ENCODE measurements at places on chromosomes 3 and 15.

DNA sequence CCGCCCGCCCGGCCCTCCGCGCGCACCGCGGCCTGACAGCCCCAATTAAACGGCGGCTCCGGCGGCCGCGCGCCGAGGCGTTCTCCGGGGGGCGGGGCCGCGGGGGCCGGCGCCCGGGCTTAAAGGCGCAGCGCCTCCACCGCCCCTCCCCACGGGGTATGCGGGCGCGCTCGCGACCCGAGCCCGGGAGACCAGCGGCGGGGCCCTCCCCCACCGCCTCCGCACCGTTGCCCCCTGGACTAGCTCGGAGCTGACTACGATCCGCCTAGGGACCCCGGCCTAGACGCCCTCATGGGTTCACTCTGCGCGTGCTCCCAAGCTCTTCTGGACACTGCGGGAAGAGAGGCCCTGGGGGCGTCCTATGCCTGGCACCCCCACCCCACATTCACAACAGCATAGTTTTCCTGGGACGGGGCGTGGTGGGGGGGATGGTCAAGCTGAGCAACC lies at the start of gene DUSP7:
DUSP7 (minus strand) TSS at position 51 of the 447 bp plus-strand sequence. CDS start 205 bp downstream, outside the sequence.
- peak; percentile 97 for DNase-seq
- no peaks in the 10 kb centered on the region for H3K27me3 ChIP-seq
- peak within 1 kb of the TSS; percentile 77 for H3K27ac ChIP-seq
- peaks cover 23% of the 10 kb centered on the region for H3K36me3 ChIP-seq
- peak within 1 kb of the TSS; percentile 94 for H3K4me3 ChIP-seq

GRCh38 chr3:170790647-170791046 lies 79.3 kb downstream of the RPL22L1 start:
- no peak for DNase-seq
- no peak overlapping the region for H3K4me3 ChIP-seq
- no peaks in the 10 kb centered on the region for H3K36me3 ChIP-seq

DNA sequence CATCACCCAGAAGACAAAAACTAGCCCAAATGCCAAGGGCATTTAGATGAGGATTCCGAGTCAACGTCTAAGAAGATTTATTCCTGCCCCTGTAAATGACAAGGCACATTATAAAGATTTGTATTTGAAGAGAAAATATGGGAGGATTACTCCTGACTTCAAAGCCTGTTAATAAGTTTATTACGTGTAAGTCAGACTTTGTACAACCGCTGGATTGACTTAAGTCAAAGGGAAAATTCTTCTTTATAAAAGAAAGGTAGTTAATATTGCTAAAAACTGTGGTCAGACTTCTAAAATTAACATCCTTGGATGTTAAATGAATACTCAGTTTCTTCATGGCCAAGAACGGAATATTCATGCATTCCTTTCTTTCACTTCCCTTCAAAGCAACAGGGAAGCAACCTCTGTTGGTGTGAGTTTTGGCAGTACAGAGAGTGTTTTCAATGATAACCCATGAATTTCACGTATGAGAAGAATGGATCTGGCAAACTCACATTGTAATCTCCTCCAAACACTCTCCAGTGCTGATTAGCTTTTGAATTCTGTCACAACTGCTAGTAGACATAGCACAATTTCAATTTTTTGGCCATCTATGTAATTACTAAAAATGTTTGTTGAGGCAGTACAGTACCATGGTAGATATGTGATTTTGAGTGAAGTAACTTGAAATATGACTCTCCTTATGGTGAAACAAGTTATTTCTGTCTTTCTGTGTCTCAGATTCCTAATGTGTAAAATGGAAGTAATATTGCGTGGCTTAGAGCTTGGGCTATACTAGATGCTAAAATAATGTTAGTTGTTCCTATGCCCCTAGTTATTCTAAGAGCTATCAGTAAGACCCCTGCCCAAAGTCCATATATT lies 62.0 kb downstream of the PLD1 start:
- peaks cover 10% of the 10 kb centered on the region for H3K4me1 ChIP-seq
- no peak overlapping the region for H3K27ac ChIP-seq
- H3K4me3 ChIP-seq, result no peak overlapping the region
- no peaks in the 10 kb centered on the region for H3K36me3 ChIP-seq

GRCh38 chr3:71037775-71038174 lies 545.8 kb downstream of the FOXP1 start:
- H3K27me3 ChIP-seq, result no peaks in the 10 kb centered on the region
- peaks cover 84% of the 10 kb centered on the region for H3K36me3 ChIP-seq
- no peak overlapping the region for H3K27ac ChIP-seq
- DNase-seq, result no peak
- no peak overlapping the region for H3K4me3 ChIP-seq

Data from osteoblast (primary cell).